ENCODE measurements at places on chromosomes 4 and X.
A peak's percentile ranks its signal among the peaks of the same experiment; 100 is the strongest.

- DNase-seq, result no peak
Observed at GRCh38 chrX:121227888-121228287, 180.5 kb downstream of the GLUD2 start.

DNA sequence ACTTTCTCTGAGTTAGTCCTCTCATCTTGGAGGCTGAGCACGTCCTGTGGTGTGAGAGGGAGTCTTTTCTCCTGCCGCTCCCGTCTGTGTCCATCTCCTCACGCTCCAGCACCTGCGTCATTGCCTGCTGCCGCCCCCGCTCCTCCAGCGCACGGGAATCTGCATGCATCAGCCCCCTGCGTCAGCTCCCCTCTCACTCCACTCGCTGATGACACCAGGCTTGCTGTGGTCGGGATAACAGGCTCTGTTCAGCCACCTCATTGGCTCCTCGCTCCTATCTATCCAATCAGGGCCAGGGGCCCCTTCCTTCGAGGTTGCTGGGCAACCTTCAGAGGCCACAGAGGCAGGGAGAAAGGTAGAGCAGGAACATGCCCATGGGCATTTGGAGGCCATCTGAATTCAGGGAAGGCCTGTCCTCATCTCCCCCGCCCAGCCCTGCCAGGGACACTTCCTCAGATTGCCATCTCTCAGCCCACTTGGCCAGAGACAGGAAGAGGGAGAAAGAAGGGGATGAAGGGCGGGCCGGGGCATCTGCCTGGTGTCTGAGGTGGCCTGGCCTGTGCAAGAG lies 9.3 kb downstream of the ZNF185 start:
- DNase-seq, result no peak

DNA sequence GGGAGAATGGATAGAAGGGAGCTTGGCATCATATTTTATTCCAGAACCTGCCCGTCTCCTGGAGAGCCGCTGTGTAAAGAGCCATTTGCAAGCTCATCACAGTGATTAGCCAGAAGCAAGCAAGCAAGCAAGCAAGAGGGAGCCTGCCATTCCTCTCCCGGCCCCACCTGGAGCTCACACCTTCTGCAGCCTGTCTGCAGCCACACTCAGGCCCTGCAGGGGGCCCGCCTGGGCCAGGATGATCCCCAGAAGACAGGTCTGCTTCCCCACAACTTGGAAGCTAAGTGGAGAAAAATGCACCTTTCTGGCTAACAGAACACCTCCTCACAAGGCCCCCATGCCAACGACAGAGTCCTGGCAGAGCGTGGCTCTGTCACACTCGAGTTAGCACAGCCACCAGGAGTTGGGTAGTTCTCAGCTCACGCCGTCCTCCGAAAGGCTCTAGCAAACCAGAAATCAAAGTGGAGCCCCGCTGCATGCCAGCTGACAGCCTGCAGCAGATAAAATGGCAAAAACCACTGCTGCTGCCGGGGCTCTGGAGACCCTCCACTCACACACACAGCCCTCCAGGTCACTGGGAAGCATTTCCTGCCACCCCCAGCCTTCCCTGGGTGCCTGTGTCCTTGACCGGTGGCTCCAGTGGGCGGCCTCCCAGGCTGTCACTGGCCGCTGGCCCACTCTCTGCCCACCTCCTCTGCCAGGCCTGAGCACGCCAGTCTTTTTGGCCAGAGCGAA lies 54.9 kb downstream of the DCTD start:
- DNase-seq, result no peak

GRCh38 chr4:95470622-95471021 lies 78.2 kb downstream of the UNC5C start:
- DNase-seq, result no peak

DNA sequence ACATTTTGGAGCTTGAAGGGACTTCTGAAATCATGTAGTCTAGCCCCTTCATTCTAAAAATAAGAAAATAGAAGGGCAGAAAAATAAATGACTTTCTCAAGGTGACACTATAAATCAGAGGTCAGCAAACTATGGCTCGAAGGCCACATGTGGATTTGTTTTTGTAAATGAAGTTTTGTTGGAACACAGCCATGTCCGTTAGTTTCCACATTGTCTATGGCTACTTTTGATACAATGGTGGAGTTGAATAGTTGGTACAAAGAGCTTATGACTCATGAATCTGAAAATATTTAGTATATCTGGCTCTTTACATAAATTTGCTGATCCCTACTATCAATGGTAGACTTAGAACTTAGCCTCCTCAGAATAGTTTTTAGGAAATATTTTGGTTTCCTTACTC lies 302.4 kb upstream of the PRPS2 start:
- no peak for DNase-seq

GRCh38 chrX:24657671-24658386 lies 10.7 kb upstream of the PCYT1B start:
- no peak for DNase-seq

GRCh38 chrX:39613482-39613995 lies 484.2 kb downstream of the BCOR start:
- DNase-seq, result peak; percentile 14

DNA sequence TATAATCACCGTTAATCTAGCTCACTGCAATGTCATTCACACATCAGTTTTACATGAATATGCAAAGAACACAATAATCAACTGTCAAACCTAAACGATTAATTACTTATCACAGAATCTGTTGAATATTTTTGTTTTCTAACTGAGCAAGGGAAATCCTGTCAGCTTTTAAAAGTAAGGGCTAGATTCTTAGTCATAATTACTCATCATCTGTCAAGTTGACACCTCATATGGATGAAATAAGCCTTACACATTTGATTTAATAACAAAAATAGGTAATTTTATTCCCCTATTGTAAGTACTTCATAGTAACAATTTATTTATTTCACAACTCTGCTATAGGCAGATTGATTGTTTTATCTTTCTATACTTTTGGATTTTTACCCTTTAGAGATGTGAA lies 32.7 kb downstream of the TMA16 start:
- no peak for DNase-seq

DNA sequence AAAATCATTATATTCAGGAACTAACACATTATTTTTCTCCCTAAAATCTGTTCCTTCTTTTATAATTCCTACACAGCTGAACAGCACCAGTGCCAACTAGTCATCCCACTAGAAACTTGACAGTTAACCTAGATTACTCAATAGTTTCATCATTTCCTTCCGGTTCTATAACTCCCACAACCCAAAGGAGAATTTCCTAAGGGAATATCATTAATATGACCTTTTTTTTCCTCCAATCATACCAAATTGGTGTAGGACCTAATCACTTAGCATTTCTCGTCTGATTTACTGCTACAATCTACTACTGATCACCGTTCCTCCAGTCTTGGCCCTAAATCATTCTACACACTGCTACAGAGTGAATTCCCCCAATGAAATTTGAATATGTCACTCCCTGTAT lies 45.9 kb downstream of the WDFY3 start:
- no peak for DNase-seq

DNA sequence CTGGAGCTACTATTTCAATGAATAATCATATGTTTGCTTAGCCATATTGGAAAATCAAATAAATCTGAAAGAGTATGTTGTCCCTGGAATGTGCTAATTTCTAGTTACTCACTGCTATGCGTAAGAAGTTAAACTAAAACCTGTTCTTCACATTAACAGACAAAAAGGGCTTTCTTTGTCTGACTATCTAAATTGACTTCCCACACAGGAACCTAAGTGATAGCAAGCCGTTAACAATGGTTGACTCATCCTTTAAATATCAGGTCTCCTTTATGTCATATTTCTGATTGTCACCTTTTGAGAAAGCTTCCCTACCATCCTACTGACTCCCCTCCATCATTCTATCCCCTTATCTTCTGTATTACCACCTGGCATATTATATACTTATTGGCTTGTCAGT lies 81.4 kb downstream of the AMELX start:
- no peak for DNase-seq

- DNase-seq, result no peak
Observed at GRCh38 chr4:71107726-71108125, 114.3 kb downstream of the DCK start.

- DNase-seq, result no peak
Observed at GRCh38 chrX:49269767-49270248, at the start of gene PPP1R3F. Gene PPP1R3F (plus strand): TSS chrX:49269793. CDS start chrX:49269870, 77 bp downstream.

DNA sequence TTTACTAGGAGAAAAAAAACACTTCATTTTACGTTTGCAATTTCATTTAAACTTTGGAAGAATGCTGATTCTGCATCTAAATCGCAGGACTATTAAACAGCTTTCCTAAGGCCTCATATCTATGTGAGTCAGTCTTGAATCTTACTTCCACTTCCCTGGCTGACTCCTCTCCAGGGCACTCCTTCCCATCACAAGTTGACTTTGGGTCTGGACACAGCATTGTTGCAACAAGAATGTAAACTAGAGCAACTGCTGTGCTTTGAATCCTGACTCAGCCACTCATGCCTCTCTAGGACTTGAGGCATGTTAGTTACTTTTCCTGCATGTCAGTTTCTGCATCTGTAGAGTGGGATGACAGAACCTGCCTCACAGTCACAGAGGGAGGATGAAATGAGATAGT lies 413.8 kb downstream of the FAT4 start:
- DNase-seq, result no peak

DNA sequence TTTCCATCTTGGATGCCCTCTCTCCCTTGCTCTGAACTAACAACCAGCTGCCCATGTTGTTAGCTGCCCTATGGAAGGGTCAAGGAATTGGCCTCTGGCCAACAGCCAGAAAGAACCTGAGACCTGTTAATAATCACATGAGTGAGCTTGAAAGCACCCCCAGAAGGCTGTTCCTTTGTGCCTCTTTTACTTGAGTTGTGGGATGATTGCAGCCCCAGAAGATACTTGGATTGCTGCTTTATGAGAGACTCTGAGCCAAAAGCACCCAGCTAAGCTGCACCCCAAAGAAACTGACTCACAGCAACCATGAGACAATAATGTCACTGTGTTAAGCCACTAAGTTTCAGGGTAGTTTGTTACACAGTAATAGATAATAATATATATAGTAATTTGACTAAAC lies 73.3 kb downstream of the FRYL start:
- no peak for DNase-seq

- DNase-seq, result no peak
Observed at GRCh38 chrX:3326681-3327080, 19.8 kb downstream of the MXRA5 start.

DNA sequence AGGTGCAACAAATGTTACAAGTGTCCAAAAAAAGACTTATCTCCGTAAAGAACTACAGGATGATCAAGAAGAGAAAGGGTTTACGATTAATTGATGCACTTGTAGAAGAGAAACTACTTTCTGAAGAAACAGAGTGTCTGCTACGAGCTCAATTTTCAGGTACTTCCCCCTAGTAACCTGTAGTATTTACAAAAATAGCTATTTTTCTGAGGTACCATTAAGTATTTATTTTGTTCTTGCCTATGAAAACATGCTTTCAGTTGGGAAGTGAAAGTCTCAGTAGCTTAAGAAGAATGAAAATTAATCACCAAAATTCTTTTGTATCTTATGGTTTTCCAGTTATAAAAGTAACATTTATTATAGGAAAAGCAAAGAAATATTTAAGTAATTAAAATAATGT lies 5.9 kb downstream of the THAP9 start:
- no peak for DNase-seq

GRCh38 chr4:79184476-79184875 lies 141.4 kb downstream of the NAA11 start:
- no peak for DNase-seq

DNA sequence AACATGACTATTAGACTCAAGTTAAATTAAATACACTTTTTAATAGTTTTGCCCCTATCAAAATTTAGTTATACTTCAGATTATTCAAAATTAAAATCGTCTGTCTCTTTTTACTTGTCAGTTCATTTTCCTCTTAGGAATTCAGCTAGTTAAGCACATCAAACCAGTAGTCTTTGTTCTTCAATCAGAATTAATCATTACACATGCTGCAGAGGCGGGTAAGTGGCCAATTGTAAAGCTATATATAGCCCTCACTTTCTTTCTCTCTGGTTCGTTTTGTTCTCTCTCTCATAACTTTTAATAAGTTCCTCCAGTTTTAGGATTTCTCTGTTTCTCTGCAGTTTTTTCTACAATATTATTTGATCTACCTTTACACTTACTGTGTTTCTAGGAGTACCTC lies 359.1 kb upstream of the PABPC4L start:
- DNase-seq, result no peak

DNA sequence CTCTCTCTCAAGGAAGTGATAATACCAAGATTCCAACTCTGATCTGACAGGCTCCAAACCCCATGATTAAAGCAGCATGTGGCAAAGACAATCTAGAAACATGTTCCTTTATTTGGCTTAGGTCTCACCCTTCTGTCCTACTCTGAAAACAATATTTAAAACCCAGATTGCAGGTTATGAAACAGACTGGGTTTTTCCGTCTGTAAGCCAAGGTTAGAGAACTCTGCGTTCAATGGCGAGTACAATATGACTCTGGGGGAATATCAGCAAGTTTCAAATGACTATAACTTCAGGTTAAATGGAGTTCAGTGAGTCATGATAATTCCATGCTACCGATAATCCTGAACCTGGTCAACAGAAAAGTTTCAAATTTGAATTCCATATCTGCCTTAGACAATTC lies 50.8 kb downstream of the ANAPC10 start:
- no peak for DNase-seq

- no peak for DNase-seq
Observed at GRCh38 chr4:40908297-40908696, 158.5 kb downstream of the NSUN7 start.

- no peak for DNase-seq
Observed at GRCh38 chrX:39002466-39002865, 201.2 kb downstream of the MID1IP1 start.

DNA sequence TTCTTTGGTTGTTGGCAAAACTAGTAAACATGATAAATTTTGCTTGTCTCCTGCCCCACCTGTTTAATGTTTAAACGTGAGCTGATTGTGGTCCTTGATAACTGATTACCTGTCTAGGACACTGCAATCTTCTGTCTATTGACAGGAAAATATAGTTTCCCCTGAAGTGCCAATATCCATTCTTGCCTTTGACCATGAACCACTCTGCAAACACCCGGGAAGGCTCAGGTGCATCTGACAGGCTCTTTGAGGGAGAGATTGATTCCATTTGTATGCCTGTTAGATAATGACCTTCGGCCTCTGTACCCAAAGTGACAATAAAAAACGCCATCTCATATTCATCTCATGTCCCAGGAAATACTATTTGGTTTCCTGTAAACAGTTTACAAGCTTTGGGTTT lies 453.0 kb downstream of the CENPC start:
- DNase-seq, result no peak

GRCh38 chr4:119797238-119797894 lies 168.8 kb upstream of the PDE5A start:
- no peak for DNase-seq

GRCh38 chrX:7083468-7084396 lies 63.8 kb upstream of the STS start:
- DNase-seq, result no peak

- DNase-seq, result no peak
Observed at GRCh38 chr4:168218645-168219044, 99.9 kb downstream of the DDX60 start.

- DNase-seq, result no peak
Observed at GRCh38 chrX:8629871-8630270, 102.1 kb downstream of the ANOS1 start.

DNA sequence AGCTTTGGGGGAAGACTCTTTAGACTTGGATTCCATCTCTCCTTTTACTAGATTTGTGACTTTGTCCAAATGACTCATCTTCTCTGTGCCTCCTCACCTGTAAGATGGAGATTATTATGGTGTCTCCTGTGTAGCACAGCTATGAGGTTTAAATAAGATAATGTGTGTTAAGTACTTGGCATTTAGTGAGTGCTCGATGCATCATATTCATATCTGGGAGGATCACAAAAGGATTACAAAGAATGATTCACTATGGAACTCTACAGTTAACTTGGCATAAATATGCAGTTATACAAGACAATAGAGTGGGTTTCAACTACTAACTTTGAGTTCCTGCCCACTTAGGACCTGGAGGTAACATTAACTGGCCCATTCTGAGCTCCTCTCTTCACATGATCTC lies 2.3 kb downstream of the GBA3 start:
- DNase-seq, result no peak

Data from GM19239 (cell line).